NCI-H187 treated with DMSO at 0.1 percent for 48 hours (cell line): ENCODE measurements at places on chromosomes 3 and 15.
A peak's percentile ranks its signal among the peaks of the same experiment; 100 is the strongest.

- no peak for DNase-seq
Measured at GRCh38 chr3:78614486-78614885, 1153.3 kb downstream of the ROBO1 start.

GRCh38 chr15:46518381-46518780 lies 883.6 kb downstream of the SQOR start:
- DNase-seq: no peak

DNA sequence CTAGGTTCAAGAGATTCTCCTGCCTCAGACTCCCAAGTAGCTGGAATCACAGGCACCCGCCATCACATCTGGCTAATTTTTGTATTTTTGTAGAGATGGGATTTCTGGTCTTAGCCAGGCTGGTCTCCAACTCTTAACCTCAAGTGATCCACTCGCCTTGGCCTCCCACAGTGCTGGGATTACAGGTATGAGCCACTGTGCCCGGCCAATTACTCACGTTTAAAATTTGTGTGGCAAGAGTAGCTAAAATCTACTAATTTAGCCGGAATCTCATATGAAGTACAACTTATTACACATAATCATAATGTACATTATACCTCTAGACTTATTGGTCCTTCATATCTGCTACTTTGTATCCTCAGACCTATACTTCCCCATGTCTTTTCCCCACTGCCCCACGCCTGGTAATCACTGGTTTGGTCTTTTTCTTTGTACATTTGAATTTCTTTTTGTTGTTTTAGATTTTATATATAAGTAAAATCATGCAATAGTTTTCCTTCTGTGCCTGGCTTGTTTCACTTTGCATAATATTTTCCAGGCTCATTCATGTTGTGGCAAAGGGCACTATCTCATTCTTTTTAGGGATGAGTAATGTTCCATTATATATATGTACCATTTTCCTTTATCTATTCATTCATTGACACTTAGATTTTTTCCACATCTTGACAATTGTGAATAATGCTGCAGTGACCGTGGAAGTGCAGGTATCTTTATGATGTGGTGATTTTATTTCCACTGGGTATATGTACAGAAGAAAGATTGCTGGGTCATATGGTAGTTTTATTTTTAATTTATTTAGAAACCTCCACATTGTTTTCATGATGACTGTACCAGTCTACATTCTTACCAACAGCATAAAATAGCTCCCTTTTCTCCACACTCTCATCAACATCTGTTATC lies 605.0 kb upstream of the CBLB start:
- DNase-seq: no peak

- no peak for DNase-seq
Measured at GRCh38 chr3:42961633-42962032, 17.5 kb upstream of the GASK1A start.

- no peak for DNase-seq
Measured at GRCh38 chr3:186381424-186382216, 19.6 kb upstream of the DGKG start.

GRCh38 chr15:58952751-58953150 lies 19.3 kb upstream of the SLTM start:
- no peak for DNase-seq

- no peak for DNase-seq
Measured at GRCh38 chr3:108133858-108134554, 43.2 kb upstream of the CD47 start.

- peak; percentile 40 for DNase-seq
Measured at GRCh38 chr15:89740137-89740536, 10.9 kb downstream of the MESP1 start.

DNA sequence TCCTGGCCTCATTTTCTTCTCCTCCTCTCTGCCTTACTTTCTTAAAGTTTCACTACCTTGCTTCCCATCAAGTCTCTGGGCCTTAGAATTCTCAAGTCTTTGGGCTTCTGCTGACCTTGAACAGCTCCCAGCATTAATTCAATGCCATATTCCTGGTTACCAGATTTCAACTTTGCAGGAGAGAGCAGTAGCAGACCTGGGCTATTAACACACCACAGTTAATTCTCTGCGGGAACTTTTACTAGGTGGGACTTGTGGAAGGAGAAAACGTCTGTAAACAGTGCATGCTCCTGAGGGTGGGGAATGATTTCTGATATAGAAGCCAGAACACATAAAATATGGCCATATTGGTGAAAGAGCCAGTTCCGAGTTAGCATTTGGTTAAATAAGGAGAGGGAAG lies 214.6 kb downstream of the MEIS2 start:
- no peak for DNase-seq

GRCh38 chr3:79167651-79168416 lies 600.0 kb downstream of the ROBO1 start:
- DNase-seq: no peak

DNA sequence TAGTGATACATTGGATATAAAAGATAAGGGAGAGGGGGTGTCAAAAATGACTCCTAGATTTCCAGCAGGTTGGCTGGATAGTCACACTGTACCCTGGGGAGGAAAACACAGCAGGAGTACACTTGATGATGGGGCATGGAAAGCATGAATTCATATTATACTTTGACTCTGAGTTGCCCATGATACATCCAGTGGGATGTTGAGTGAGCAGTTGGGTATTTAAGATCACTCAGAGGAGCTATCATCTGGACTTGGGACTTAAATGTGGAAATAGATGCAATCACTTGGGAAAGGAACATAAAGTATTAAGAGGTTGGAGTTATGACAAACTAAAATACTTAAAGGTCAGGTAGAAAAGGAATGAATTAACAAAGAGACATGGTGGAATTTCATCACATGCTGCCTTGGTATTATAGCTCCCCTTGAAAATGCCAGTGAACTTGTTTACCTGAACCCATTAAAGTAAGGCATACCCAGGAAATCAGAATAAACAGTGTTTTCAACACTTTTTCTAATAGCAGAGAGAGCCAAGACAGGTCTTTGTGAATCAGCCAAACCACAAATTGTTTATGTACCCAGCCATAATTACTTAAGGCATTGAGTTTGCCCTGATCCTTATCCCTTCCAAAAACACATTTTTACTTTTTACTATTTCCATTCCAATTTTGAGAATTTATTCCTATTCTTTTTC lies 49.9 kb upstream of the ABI3BP start:
- DNase-seq: no peak

- no peak for DNase-seq
Measured at GRCh38 chr15:93524432-93524831, 435.4 kb upstream of the RGMA start.

- DNase-seq: no peak
Measured at GRCh38 chr3:187640569-187641059, 29.6 kb downstream of the SST start.

DNA sequence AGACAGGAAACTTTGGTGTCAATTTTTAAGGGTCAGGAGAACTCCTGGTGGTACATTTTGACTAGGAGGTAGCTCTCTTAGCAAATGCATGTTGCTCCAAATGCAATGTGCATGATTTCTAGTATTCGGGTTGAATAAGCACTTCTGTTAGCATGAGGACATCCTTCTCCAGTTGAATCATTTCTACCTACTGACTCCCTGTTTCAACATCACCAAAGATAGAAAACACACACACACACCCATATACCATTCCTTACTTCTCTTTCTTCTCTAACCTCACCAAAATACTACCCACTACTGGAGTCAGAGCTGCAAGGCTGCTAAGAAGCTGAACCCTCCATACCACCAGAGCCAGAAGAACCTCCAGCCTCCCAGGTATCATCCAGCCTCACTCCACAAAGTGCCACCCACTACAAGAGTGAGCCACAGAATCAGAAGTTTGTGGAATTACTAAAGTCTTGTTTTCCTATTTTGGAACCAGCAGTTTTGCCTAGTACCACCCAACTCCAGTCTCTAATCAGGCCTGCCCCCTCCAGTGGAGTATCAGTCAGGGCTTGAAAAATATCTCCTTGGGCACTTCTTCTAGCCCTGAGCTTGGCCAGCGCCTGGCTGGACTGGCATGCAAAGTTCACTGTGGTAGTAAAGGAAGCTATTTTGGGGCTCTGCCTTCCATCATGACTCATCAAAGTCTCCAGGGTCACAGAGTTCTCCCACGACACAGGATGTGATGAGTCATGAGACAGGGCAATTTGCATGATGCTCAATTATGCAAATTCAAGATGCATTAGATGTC lies 110.3 kb downstream of the CYP19A1 start:
- DNase-seq: no peak

DNA sequence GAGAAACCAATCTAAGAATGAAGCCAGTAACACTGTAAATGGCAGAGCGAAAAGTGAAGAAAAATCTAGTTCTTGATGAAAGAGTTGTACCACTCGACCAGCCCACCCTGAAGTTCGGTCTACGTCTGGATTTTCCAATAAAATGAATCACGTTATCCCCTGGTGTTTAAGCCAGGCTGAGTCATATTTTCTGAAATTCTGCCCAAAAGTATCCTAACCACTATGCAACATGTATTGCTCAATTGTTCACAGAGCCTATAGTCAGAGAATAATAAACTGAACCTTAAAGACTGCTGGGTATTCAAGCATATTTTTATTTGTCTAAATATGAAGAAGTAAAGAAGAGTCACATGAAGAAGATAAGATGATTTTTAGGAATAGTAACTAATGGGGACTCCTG lies 245.7 kb downstream of the FGF12 start:
- no peak for DNase-seq

- no peak for DNase-seq
Measured at GRCh38 chr15:40072216-40072990, 33.4 kb upstream of the SRP14 start.

GRCh38 chr15:36595611-36596010 lies 16.2 kb downstream of the CDIN1 start:
- no peak for DNase-seq

- DNase-seq: no peak
Measured at GRCh38 chr3:127663151-127663550, 9.6 kb upstream of the ABTB1 start.

DNA sequence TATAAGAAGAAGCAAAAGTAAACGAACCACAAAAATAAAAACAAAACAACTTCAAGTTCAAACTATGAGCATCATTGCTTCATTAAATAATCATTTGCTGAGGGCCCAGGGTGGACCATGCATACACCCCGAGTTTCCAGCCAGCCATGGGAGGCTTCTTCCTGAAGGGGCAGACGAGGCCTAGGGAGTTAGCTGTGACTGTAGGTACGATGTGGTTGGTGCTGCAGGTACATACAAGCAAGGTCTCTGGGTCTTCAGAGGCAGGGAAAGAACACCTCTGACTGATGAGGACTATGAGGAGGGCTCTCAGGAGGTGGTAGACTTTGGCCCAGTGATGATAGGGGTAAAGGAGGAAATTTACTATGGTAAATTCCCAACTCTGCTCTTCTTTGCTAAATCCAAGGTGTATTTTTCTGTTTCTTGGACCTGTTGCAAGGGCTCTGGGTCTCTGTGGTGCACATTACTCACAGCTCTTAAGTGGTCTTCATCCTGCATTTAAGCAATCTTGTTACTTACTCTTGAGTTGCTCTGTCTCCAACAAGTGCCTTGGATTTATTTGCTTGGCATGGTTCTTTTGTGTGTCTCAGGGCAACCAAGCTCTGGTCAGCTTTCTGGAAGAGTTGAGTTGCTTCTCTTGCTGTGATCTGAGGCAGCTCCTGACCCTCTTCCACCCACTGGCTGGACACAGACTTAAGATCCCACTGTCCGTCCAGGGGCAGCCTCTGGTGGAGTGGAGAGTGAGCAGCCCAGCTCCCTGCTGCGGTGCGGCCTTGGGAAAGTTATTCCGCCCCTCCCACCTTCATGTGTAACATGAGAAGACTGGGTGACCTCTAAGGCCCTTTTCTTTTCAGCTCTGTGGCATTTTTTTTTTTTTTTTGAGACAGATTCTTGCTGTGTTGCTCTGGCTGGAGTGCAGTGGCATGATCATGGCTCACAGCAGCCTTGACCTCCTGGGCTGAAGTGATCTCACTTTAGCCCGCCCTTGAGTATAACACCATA lies 56.1 kb upstream of the KIF23 start:
- DNase-seq: no peak

DNA sequence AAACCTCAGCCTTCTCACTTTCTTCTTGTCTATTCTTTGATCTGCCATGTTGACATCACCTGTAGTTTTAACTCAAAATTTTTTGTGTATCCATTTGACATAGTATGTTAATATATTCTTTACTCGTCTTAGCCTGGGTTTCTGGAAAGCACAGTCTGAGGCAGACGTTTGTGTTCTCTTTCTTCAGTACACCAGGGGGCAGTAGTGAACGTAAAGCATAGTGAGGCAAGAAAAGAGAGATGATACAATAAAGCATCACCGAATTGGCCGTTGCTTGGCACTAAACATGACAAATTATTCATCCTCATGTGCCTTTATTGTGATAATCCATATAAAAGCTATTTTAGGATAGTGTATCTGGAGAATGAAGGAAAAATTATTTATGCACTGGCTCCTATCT lies 141.0 kb upstream of the MYRIP start:
- DNase-seq: no peak

GRCh38 chr3:165513715-165514701 lies 317.8 kb upstream of the SLITRK3 start:
- DNase-seq: no peak

GRCh38 chr15:57591822-57592367 lies at the start of gene MYZAP:
Gene MYZAP, plus strand, starts transcription at chr15:57591904. Its CDS starts 131 bp downstream, at chr15:57592035.
- DNase-seq: no peak

- DNase-seq: peak; percentile 39
Measured at GRCh38 chr3:114454551-114455251, 160.9 kb downstream of the TIGIT start.

DNA sequence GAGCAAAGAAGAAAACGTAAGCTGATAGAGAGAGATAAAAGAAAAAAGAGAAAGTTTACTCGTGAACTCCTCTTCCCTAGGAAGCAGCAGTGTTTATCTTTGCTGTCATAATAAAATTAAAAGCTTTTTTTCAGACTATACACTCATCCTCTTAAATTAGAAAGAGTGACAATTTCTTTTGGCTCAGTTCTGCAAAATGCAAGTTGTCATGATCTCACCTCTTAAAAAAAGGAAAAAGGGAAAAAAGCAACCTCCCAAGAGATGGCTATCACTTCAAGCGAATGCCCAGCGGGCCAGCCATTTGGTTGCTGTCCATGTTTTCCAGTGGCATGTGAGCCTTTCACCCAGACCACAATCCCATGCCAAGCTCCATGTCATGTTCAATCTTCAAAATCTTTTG lies 7.0 kb upstream of the THBS1 start:
- DNase-seq: no peak
